CD4-positive, alpha-beta T cell treated with Interleukin-15 for 4 hours (primary cell): ENCODE measurements at places on chromosomes 2 and 18.
A peak's percentile ranks its signal among the peaks of the same experiment; 100 is the strongest.

DNA sequence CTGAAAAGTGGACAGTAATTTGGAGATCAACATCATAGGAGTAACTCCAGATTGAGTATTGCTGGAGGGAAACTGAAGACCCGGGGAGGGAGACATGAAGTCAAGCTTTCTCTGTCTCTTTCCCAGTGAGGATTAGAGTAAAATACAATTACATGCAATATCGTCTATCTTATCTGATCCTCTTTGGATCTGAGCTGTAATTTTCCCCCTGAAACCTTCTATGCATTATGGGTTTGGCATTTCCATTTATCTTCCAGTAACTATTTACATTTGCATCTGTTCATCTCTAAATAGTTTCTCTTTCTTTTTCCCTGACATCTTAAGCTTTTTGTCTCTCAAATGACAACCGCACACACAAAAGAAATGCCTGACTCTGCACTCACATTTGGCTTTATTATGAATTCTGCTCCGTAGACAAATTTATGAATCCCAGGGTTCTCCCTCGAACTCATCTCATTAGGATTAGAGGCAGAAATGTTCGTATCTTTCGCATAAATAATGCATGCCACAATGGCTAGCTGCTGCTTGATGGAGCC is 113.1 kb downstream of the SPP2 start:
- no peak for DNase-seq

DNA sequence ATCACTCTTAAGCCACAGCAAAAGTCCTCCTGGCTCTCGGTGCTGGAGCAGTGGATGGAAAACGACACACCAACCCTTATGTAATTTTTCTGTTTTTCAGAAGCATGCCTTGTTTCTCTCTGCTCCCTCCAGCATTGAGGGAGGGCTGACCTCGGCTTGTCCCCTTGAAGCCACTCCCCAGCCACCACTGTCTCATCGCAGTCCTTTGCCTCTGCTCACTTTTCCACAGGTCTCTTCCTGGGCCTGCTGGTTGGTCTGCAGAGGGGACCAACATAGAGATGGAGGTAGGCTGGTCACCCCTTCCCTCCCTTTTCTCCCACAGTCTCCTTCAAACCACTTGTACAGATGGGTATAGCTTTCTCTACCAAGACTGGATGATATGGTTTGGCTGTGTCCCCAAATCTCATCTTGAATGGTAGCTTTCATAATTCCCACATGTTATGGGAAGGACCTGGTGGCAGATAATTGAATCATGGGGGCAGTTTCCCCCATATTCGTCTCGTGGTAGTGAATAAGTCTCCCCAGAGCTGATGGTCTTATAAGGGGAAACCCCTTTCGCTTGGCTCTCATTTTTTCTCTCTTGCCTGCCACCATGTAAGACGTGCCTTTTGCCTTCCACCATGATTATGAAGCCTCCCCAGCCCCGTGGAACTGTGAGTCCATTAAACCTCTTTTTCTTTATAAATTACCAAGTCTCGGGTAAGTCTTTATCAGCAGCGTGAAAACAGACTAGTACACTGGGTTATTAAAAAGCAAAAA is 14.3 kb upstream of the RIOK3 start:
- DNase-seq, result no peak

DNA sequence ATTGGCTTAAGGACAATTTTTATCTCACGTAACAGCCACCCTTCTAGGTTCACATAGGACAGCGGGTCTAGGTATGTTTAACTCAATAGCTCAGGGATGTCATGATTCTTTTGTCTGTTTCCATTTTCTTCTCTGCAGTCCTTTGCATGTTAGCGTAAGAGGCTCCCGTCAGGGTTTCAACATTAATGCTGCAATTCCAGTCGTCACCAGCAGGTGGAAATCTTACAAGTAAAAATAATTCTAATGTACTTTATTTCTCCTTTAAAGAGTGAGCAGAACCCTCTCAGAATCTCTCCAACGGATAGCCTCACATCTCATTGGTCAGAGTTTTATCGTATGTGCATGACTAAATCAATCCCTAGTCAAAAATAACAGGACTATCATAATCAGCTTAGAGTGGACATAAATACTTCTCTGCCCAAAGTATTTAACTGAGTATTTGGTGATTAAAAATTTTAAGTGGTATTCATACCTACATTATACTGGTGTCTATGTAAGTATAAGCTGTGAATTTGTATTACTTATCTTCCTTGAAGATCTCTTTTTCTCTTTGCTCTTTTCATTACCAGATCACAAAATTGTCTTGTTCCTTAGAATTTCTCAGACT is 487.2 kb upstream of the GCFC2 start:
- peak; percentile 23 for DNase-seq

DNA sequence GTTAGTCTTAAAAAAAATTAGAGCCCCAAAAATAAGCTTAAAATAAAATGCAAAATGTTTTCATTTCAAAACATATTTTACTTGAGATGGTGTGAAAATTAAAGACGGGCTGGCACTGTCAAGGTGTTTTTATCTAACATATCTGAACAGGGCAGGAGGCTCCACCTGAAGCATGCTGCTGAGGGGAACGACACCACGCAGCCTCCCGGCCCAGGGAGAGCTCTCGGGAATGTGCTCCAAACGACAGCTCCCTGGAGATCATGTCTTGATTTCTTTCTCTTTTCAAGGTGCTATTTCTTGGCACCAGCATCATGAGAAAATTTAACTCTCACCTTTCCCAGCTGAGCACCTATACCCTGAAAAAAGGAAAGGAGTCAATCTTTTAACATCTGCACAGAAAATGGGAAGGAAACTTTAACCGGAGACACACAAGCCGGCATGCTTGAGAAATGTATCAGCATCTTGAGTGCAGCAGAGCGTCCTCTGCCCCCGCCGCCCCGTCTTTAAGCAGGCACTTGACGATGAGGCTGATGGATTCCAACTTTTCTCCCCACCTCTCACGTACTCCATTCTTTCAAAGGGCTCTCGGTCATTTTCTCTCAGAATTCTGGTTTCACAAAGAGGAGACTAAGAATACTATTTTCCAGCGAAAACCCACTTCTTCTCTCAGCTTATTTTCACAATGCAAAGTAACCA is 56.6 kb downstream of the EIPR1 start:
- no peak for DNase-seq

DNA sequence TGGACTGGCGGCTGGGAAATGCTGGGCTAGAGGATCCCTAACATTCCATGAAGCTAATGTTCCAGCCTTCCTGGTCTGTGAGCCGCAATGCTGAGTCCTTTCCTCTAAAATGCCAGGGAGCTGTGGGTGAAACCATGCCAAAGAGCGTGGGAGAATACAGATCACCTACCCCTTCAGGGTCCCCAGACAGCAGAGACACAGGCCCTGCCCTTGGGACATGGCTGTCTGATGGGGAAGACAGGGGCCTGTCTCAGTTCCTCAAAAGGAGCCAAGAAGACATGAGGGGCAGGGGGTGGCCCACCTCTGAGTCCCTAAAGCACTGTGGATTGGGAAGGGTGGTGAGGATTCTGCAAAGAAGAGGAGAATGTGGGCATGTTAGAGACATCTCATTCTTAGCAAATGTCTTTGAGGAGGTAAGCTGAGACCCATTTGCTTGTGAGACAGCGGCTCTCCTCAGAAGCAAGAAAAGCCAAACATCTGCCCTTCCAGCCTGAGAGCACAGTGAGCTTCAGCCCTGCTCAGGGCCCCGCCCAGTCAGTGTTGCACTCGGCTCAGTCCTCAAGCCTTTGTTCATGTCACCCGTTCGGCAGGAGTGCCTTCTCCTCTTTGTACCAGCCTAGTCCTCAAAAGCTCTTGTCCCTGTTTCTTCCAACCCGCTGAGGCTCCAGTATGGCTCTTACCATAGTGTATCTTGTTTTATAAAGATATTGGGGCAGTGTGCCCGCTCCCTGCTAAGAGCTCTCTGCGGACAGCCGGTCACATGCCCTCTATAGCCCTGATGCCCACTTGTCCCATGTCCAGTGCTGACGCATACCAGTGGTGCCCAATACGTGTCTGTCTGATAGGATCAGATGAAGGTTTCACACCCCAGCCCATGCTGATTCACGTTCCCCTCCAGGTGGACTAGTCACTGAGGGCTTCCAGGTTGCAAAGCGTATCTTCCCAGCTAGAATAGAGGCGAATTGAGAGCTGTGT is 286.2 kb downstream of the CYP26B1 start:
- no peak for DNase-seq

GRCh38 chr2:60234274-60234986 is 319.0 kb downstream of the BCL11A start:
- DNase-seq, result no peak

- DNase-seq, result no peak
Observed at GRCh38 chr2:10231551-10232085, 71.1 kb upstream of the HPCAL1 start.

DNA sequence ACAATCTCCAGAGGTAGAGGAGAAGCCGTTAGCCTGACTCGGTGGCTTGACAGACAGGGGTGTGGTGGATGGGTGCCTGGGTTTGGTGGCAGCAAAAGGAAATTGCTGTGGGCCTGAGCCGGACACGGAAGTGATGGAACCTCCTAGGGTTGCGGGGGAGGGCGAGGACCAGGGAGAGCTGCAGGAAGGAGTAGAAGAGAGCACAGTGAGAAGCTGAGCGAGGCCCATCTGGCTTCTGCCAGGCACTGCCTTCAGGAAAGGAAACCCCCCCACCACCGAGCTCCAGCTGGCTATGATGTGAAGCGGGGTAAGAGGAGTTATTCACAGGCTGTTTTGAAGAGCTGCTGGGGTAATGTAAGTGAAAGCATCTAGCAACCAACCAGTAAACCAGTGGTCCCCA is 134.6 kb downstream of the TSN start:
- no peak for DNase-seq

DNA sequence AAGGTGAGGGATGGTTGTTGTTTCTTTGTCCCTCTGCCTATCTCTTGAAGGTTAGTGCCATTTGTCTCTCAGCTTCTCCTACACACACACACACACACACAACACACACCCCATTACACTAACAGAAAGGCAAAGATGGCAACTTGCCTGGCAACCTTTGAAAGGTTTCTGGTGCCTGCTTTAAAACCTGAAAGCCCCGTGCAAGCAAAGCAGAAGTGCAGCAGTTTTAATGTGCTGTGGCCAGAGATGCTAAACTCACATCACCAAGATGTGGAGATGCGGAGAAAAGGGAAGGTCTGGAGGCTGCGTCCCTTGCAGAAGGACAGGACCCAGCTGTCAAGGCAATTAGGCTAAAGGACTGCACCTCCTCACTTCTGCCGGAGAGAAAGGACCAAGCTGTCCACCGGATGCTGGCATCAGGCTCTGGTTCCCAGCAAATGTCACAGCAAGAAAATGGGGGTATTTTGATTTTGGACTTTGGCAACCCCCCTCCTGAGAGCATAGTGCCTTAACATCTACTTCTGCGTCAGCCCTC is 196.4 kb downstream of the ARL4C start:
- no peak for DNase-seq

- DNase-seq, result no peak
Observed at GRCh38 chr2:35526741-35527140, 828.8 kb upstream of the CRIM1 start.

DNA sequence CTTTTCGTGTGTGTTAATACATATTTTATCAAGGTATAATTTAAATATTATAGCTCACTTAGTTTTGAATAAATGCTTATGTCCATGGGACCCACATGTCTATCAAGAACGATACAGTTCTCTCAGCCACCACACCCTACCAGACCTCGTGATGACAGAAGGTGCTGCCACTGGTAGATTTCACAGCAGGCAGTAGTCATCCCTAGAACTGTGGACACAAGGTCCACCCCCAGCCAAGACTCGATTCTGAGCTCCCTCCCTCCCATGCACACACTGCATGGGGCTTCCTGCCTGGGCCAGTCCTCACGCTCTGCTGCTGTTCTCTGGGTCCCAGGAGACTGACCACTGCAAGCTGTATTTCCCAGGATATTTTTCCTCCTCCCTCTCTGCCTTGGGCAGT is 26.5 kb upstream of the CREB1 start:
- no peak for DNase-seq

DNA sequence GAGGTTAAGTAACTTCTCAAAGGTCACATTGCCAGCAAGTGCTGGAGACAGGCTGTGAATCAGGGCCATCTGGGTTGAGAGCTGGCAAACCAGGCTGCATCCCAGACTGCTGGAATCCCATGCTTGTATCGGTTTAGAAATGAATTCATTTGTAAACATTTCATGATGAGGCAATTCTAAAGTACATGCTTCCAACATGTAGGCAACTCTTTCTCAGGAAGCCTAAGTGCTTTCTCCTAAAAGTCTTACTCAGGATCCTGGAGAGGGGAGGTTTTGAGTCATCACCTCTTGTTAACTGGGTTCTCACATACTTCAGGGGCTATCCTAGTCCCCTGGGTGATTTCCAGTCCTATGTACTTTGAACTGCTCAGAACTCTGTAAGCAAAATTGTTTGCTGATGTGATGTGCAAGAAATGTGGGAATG is 416.5 kb downstream of the MEIS1 start:
- DNase-seq, result no peak

GRCh38 chr2:6493266-6493665 is 372.4 kb downstream of the CMPK2 start:
- DNase-seq, result no peak

GRCh38 chr18:13641551-13642439 is 84.6 kb downstream of the FAM210A start:
- DNase-seq, result no peak

DNA sequence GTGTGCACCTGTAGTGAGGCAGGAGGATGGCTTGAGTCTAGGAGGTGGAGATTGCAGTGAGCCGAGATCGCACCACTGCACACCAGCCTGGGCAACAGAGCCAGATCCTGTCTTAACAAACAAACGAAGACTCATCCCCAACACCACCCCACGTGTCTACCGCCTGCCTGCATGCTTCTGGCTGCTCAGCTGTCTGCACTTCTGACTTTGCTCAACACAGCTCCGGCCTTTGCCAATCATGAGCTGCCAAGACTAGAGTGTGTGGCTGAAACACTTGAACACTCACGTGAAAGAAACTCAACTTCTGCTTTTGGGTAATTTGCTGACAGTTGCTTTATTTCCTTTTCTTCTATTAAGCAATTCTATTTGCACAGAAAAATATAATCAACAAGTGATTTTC is 32.1 kb upstream of the SP3 start:
- peak; percentile 9 for DNase-seq

GRCh38 chr2:12201369-12201768 is 454.9 kb downstream of the LPIN1 start:
- DNase-seq, result no peak

DNA sequence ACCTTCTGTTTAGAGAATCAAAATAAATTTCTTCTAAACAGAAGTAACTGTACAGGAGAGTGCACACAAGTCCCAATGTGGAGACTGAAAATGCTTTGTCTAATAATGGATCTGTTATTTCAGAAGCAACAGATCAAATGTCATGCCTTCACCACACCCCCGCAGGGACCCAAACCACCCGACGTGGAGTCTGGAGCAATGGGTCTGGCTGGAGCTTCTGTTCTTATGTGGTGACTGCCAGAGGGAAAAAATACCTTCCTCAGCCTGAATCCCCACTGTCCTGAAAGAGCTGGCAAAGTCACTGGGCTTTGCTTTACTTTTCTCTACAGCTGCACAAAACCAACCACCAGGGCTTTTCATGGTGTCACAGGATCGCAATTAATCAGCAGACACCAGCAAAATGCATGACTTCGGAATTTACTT is 119.0 kb upstream of the ZFP36L2 start:
- no peak for DNase-seq

- no peak for DNase-seq
Observed at GRCh38 chr2:142857256-142858164, 20.0 kb upstream of the KYNU start.
